ENCODE measurements at places on chromosomes 6 and 20. TPM values are rescaled to one million over a fixed set of nuclear protein-coding genes. Genes with fewer than 3 reads are reported as not detected.

Gene PTCRA
- total RNA-seq = not detected

Gene PIM1
- 4.0 TPM for total RNA-seq

Gene ARMH2
- not detected for total RNA-seq

Gene BCAS1
- total RNA-seq = 0.14 TPM

Gene SRSF12
- not detected for total RNA-seq

Gene NFATC2
- 22.5 TPM for total RNA-seq

Gene SNPH
- 1.4 TPM for total RNA-seq

Gene DZANK1
- total RNA-seq = 27.9 TPM

Gene DUSP15
- total RNA-seq = not detected

Gene CCDC167
- total RNA-seq = 23.2 TPM

Gene RAD21L1
- total RNA-seq = not detected

Gene SLC22A16
- total RNA-seq = not detected

Gene OVOL2
- total RNA-seq = not detected

Gene GPRC6A
- total RNA-seq = not detected

Gene SLC52A3
- not detected for total RNA-seq

Gene RFX6
- total RNA-seq = not detected

Gene HLA-C
- 613 TPM for total RNA-seq

Gene EGFL8
- 4.9 TPM for total RNA-seq

Gene OPRL1
- 34.0 TPM for total RNA-seq

Gene ATG5
- 26.7 TPM for total RNA-seq

Gene TRIM40
- total RNA-seq = not detected

Gene RBM24
- not detected for total RNA-seq

Gene GABRR2
- total RNA-seq = 0.22 TPM

Gene NOP56
- total RNA-seq = 192 TPM

Gene RBBP8NL
- not detected for total RNA-seq

Gene TAGAP
- 16.2 TPM for total RNA-seq

Gene C6orf163
- 3.1 TPM for total RNA-seq

All from Karpas-422 (cell line).